T-helper 1 cell (primary cell): ENCODE measurements at places on chromosomes 1 and 21.
A peak's percentile ranks its signal among the peaks of the same experiment; 100 is the strongest.

DNA sequence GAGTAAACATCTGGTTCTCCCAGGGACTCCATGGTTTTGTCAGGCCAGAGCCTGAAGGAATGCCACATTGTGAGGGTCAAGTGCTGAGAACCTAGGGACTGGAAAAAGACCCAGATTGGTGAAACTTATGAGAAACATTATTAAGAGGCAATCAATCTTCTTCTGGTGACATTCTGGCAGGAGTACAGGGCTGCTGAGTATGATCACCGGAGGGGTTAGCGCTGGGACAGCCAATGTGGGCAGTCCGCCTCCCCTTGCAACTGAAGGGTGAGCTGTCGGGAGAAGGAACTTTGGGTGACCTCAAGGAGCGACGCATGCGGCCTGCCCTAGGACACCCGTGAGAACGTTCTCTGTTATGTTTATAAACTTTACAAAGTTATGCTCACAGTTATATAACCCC lies 429.0 kb downstream of the LMO4 start:
- DNase-seq, result no peak

DNA sequence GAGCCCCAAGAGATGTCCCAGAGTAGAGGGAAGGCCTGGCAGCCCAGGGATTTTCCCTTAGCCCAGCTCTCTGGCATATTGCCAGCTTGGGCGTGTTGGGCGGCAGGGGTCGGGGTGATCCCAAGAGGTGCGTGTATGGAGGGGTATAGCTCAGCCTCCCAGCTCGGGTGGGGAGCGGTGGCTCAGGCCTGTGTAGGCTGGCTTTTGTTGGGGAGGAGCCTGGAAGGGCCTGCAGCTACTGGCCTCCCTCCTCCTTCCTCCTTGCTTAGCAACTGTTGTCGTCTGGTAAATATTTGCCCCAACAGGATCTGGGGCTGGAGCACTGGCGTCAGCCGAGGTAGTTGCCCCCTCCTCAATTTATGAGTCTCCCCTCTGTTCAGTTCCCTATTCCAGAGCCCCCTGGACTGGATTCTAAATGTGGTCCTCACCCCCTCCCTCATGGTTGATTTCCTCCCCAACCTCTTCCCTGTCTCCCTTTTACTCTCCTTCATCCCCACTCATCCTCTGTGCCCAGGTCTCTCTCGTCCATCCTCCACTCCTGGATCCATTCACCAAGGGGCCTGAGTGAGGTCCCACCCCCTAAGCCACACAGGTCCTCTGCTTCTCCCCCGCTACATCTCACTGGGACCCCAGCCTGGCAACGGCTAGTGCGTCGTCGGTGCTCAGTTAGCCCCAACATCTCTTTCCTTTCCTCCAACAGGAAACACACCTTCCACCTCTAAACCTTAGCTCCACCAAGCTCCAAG lies 10.3 kb upstream of the LMNA start:
- peak; percentile 30 for DNase-seq

DNA sequence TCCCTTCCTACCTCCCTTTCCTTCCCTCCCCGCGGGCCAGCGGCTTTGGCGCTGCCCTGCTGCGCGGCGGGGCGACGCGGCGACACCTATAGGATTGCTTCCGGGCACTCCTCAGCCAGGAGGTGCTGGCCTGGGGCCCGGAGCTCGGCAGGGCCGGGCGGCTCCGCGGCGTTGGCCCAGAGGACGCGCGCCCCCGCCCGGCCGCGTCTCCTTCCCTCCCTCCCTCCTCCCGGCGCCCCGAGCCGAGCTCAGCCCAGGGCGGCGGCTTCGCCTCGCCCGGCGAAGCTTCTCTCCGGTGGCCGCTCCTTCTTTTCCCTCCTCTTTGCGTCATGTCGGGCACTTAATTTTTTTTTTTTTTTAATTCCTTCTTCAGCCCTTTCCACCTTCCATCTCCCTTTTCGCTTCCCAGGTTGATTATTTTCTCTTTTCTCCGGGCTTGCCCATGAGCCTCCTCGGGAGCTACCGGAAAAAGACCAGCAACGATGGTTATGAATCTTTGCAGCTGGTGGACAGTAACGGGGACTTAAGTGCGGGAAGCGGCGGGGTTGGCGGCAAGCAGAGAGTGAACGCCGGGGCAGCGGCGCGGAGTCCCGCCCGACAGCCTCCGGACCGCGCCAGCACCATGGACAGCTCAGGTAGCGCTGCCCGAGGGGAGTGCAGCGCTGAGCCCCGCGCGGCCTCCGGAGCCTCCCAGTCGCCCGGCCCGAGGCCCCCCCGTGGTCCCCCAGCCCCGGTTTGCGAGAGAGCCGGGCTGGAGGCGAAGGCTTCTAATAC lies at the start of gene DNAJC6:
Gene DNAJC6 (plus strand): TSS at position 240 of the 774 bp plus-strand sequence. CDS start 203 bp downstream, at position 443.
- peak; percentile 21 for DNase-seq

GRCh38 chr1:86998727-86999126 lies 84.3 kb downstream of the HS2ST1 start:
- no peak for DNase-seq

DNA sequence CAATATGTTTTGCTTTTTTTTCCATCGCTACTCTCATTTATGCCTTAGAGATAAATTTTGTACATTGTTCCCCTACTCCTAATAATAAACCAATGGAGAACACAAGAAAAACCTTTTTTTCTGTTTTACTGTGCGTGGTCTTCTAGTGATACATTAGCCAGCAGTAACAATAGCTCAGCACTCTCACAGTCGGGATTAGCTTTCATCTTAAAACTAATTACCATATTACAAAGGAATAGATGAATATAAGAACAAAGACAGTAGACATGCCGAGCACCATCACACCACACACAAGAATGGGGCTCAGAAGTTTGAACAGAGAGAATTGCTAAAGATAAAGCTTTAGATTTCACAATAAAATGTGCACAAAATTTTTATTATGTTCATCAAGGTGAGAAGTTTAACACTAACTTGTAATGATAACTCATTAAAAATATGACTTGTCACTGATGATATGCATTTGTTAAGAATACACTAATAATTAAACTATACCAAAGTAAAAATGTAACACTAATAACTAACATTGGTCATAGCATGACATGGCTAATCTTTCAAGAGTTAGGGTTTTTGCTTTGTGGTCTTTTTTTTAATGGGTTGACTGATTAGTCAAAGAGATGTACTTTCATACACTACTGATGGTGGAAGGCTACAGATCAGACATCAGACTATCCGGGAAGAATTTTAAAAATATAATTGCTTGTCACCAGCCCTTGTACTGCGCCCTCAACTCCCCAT lies 61.8 kb downstream of the EXTL2 start:
- no peak for DNase-seq

DNA sequence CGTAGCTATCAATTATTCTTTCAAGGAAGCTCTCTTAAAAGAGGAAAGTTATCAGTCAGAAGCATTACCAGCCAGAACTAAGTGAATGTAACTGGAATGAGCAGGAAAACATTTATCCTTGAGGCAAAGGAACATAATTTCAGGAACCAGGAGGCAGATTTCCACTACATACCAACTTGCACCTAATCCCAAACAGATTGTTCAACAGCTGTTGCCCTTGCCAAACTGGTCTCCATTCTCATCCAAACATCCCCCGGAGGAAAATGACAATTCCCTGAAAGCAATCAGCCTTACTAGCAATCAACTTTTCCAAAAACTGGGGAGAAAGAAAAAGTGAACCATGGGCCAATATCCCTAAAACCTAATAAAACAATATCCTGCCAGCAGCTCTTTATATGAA lies 35.0 kb downstream of the ENAH start:
- no peak for DNase-seq

DNA sequence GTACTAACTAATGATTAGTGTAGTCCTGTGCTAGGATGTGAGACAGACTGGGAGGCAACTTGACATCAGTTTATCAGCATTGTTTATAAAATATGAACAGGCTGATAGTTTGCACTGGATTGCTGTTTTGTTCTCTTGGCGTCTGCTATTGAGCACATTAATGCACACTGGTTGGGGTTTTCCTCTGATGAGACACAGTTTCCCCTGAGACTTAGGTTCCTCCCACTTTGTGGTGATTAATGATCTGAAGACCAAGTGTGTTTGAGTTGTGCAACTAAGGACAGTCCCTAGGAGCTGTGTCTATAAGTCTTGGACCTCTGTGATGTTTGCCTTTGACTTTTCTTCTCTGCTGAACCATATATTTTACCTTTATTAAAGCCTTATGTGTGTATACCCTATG lies 1015.4 kb downstream of the AMY1C start:
- DNase-seq, result no peak

GRCh38 chr1:209583408-209583807 lies at the start of gene CAMK1G:
Gene CAMK1G (plus strand): TSS chr1:209583714. CDS start chr1:209594984, 11,270 bp downstream.
- DNase-seq, result no peak

- no peak for DNase-seq
These were observed 500.5 kb downstream of the SETD4 start for GRCh38 chr21:35559829-35560225.

DNA sequence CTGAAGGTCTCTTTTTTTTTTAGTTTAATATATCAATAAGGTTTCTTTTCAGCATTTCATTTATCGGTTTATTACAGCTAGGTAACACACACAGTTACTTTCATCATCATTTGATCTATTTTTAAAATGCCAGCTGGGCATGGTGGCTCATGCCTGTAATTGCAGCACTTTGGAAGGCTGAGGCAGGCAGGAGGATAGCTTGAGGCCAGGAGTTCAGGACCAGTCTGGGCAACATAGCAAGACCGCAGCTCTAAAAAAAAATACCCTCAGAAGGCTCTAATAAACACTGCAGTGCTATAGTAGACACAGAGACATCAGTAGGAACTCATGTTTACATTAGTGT lies 48.5 kb upstream of the VAMP3 start:
- DNase-seq, result no peak

- DNase-seq, result no peak
These were observed 235.1 kb upstream of the B3GALT2 start for GRCh38 chr1:193421487-193421886.

DNA sequence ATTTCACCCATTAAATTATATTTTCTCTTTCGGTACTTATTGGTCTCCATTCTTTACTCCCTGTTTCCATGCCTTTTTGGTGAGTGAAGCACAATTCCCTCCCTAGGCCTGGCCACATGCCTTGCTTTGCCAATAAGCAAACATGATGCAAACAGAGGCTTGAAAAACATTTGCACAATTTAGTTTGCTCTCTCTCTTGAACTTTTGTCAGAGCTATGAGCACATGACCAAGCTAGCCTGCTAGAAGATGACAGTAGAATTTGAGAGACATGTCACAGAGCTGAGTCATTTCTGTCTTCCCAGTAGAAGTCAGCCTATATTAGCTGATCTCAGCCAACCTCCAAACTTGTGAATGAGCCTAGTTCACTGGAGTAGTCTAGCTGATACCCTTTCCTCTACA lies 24.6 kb downstream of the ANGPTL3 start:
- no peak for DNase-seq

DNA sequence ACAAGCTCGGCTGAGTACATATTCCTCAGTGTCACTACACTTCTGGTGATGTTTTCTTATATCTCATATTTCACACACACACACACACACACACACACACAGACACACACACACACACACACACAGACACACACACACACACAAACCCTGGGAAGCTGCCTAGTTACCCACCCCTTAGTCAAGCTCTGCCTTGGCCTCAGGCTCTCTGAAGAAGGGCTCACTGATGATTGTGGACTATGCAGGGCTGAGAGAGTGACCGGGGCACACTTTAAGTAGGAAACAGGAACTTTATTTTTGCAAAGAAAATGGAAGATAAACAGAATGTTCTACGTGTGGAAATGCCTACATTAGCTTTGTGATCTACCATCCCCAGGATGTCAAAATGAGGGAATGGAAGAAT lies 19.2 kb upstream of the LCE2D start:
- no peak for DNase-seq

- DNase-seq, result no peak
These were observed 35.0 kb downstream of the MYSM1 start for GRCh38 chr1:58664881-58665280.

- DNase-seq, result no peak
These were observed 11.8 kb downstream of the AHCTF1 start for GRCh38 chr1:246919902-246920301.

DNA sequence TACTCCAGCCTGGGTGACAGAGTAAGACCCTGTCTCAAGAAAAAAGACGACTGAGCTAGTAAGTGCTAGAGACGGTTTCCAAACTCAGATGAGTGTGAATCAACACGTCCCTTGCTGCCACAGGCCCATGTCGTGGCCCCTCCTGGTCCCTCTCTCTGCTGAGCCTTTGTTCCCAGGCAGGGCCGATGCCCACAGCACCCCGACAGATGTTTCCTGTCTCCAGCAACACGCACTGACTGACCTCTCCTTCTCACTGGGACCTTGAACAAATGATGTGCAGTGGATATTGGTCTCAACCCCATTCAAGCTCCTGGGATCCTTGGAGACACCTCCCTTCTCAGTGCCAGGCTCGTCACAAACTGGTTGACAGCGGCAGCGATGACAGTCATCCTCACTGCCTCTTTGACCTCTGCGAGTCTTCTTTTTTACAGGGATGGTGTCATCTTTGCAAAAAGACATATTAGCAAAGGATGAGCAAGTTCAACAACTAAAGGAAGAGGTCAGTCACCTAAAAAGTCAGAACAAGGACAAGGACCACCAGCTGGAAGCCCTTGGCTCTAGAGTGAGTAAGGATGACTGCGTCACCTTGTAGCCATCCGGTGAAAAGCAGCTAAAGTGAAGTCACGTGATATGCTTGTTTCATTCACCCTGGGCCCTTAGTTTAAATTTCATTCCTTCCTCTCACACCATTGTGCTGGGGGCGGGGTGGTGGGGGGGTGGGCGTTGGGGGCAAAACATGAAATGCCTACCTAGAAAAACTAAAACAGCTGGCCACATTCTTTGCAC lies 65.8 kb downstream of the FHAD1 start:
- no peak for DNase-seq

DNA sequence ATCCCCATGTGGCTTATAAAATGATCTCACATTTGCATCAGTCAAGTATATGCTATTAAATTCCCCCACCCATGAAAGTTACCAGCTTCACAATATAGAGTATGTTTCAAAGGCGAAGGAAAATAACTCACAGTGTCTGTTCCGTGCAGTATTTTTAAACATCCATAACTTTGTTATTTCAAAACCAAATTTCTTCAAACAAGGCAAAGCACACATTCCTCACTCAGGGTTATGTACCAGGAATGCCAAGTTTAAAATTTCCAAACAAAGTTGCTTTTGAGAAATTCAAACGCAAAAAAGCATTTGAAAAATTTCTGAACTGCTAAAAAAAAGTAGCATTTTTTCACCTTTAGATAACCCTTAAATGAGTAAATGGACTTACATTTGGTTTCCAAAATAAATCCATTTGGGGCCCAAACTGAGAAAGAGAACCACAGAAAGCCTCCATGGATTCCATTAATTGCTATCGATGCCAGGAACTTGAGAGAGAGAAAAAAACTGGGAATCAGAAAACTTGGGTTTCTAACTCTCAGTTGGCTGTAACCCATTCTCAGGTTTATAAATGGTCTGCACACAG lies 149.5 kb downstream of the SLC30A10 start:
- no peak for DNase-seq

DNA sequence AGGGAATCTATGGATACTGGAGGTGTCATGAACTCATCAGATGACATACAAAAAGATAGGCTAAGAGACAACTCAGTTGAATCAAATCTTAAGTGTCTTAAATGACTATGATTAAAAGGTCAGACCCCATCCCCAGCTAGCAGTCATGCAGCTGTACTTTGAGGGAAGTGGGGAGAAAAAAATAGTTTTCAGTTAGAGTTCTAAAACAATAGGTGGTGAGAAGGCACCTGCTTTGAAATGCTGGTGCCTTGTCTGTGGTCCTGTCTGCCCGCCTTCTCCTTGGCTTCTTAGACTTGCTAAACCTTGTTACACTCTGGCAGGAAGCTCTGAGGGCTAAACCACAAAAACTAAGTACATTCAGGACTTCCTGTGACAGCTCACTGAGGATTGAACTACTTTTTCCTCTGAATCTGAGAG lies 15.3 kb downstream of the CD2 start:
- DNase-seq, result peak; percentile 52
